ENCODE measurements at places on chromosomes 6 and 20.

DNA sequence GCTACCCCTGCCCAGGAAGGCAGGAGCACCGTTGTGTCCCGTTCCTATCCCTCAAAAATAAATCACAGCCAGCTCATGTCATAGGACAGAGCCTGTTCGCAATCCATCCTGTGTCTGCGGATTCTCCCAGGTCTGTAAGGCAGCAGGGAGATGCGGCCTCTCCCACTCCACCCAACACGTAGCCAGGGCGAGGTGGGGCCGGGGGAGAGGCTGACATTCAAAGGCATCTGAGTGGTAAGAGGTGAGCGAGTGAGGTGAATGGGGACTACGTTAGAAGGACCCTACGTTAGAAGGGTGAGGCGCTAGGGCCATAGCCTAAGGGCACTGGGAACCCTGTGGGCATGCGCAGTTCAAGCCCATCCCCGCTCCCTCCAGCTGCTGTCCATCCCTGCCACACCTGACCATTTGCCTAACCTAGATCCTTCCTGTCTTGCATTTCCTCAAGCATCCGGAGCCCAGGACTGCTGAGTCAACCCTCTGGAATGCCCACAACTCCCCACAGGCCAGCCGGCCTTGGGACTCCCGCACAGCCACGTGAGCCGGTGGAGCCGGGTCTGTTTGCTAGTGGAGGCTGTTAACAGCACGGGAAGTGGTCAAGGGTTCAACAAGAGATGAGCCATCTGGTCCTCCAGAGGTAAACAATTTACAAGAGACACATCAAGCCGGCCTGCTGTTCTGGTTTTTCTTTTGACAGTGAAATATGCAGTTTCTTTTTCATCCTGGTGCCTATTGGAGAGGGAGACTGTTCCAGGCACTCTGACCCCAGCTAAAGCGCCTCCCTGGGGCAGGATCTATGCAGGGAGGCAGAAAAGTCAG, 45.9 kb downstream of the RIPOR3 start:
- no peak for DNase-seq

DNA sequence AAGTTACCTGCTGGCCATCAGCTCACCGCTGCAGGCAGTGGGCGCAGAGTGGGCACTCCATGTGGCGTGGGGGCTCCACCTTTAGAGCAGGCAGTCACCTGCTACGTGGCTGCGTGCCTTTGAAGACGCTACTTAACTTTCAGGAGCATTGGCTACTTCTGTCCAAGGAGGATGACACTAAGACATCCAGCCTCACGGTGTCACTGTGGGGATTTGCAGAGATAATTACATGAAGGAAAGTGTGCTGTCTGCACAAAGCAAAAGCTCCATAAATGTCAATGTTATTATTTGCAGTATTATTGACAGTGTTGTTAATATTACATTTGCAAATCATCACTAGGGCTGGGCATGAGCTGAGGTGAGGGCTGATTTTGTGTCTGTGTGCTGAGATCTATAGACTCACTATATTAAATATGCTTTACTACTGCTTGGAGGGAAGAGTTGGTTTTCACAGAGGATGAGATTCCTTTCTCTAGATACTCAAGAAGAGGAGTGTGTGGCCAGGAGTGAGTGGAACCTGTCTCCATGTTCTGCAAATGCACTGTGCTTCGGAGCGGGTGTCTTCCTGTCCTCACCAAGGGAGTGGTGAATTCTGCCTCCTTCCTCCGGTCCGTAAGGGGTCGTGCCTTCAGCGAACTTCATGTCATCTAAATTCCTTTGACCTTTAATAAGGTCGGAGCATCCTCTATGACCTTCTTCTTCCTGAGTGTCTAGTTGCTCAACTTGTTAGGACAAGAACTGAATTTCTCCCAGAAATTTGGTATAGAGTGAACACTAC, 165.8 kb upstream of the SYNDIG1 start:
- DNase-seq = no peak

GRCh38 chr6:68328156-68328555, 306.9 kb upstream of the ADGRB3 start:
- DNase-seq = no peak

DNA sequence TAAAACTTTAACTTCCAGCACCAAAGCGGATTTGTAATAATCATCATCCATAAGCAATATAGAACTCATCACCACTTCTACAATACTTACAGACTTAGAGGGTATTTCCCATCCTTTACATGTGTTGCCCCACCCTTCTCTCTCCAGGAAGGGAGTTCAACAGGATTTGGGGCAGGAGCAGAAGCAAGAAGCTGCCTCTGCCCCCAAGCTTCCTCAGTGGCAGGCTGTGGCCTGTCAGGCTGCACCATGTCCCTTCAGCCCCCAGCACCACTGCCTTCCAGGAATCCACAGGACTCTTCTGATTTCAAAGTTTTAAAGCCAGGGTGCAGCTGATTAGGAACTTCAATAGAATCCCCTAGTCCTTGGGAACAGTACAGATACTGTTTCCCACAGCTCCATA, 36.7 kb upstream of the MCM9 start:
- no peak for DNase-seq

- DNase-seq = no peak
Observed at GRCh38 chr20:10665027-10665561, 8.7 kb downstream of the JAG1 start.

DNA sequence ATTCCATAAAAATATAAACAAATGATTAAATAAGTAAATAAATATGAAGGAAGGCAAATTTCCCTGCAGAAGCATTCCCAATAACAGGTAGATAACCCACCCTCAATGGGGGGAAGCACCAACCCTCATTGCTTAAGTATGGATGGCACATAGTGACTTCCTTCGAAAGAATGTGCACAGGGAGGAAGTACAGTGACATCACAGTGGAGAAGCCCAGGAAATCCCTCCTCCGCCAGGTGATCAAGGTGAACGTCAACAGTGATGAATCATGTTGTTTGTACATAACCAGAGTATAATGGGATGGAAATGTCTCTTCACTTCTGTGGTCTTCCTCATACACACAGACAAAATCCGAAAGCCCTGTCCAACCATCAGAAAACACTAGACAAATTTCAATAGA, 267.9 kb downstream of the THBS2 start:
- DNase-seq = no peak

- no peak for DNase-seq
Observed at GRCh38 chr20:59044295-59044694, 1.7 kb upstream of the PRELID3B start.

GRCh38 chr20:24064092-24064491, 75.5 kb upstream of the GGTLC1 start:
- DNase-seq = no peak

- DNase-seq = no peak
Observed at GRCh38 chr20:61757678-61758563, 307.8 kb downstream of the TAF4 start.

DNA sequence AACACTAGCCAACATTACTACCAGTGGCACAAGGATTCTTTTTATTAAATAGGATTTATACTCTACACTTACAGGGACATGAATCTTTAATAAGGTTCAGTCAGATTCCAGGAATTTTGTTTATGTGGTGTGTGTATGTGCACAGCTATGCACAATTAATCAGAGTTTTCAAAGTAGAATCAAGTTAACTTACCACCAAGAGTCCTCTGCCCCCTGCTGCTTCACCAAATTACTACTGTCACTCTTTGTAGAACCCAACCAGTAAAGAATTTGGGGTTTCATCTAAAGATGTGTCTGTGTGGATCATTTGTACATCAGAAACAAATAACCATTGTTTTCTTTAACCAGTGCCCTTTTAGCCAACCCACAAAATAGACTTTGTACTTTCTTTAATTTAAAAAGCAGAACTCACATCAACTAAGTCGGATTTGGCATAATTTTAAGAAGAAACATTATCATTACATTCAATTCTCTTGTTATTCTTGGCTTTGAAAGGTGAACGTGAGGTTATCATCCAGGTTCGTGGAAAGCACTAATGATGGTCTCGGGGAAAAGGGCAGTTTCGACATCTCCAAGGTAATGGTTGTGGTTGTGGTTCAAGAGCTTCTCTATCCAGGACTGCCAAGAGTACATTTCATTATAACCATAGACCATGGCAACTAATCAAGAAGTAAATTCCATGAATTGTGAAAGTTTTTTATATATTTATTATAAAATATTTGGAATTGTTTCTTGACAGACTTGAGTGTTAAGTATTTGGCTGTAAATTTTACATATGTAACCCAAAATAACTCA, 514.3 kb upstream of the ID4 start:
- no peak for DNase-seq

DNA sequence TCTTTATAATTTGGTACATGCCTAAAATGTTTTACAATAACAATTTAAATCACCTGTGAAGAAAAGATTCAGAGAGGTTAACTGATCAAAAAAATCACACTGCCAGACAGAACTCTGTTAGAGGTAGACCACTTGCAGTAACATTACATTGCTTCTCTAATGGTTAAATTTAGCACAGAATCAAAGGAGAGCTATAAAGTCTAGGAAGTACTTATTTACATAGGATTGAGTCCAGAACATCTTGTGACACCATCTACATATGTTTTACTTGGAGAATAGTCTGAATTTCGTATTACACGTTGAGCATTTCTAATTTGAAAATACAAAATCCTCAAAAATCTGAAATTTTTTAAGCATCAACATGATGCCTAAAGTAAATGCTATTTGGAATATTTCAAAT, 17.2 kb upstream of the TBC1D20 start:
- no peak for DNase-seq

- DNase-seq = no peak
Observed at GRCh38 chr6:15503346-15503680, 159.5 kb downstream of the DTNBP1 start.

GRCh38 chr6:159100395-159101182, 55.8 kb upstream of the TAGAP start:
- DNase-seq = no peak

DNA sequence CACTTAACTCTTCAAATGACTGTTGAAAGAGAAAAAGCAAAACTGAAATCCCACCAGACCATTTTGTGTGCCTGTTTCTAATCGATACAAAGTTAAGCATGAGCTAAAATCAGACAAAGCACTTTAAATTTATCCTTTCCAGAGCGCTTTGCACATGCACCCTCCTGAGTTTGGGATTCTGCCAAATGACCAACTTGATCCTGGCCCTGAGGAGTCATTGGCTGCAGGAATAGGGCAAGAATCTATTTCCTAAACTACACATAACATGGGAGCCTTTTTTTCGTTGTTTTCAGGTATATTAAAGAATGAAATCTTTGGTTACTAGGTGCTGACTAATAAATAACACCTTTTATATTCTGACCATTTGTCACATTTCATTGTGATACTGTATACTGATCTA, 23.8 kb upstream of the MTHFD1L start:
- DNase-seq = no peak

GRCh38 chr20:3168079-3168828, 5.1 kb downstream of the LZTS3 start:
- DNase-seq = no peak

DNA sequence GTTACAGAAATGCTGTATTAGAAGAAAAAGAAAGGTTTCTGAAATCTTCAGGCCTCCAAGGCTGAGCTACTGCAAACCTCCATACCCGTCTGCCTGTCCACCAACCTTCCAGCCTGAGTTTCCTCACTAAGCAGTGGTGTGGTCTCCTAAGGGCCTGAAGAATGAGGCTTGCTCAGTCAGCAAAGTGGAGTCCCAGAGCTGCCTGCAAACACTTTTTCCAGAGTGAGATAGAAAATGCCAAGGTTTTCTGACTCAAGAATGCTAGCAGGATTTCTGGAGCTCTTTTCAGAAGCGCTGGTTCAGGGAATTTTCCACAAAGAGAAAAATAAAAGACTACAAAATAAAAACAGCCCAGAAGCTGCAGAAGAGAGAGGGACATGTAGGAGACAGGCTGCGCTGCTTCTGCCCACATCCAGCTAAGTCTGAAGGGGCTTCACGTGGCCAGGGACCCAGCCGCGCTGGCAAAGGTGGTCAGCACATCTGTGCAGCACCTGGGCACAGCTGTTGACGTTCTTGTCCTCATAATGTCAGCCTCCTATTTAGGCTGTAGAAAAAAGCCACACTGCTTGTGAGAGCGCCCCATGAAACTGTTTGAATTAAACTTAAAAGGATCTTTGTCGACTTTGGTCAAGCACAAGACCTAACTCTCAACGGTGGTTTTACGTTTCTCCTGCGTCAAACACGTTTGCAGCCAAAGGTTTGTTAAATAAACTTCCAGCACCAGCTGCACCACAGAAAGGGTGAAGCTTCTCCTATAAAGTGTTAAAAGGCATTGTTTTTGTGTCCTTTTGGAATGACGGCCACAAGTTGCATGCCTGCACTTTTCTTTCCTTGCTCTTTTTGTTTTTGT, 209.0 kb downstream of the THBS2 start:
- no peak for DNase-seq

DNA sequence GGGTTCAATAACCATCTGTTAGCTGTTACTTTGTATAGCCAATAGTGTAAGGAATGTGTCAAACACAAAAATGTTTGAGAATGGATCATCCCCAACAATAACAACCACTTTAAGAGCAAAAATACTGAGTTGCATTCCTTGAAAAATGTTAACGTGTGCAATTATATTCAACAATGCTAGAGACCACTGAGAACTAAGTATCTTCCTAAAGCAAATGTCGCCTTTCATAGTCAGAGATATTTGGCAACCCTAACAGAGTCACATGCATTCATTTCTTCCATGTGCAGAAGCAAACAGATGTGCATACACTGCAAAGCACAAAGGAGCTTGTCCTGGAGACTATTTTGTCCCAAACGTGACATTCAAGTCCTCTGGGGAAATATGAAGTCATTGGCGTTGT, 448.6 kb downstream of the GJA1 start:
- DNase-seq = no peak

- DNase-seq = no peak
Observed at GRCh38 chr6:142950291-142950690, 5.3 kb upstream of the HIVEP2 start.

GRCh38 chr20:55934146-55934545, 71.2 kb downstream of the CBLN4 start:
- DNase-seq = no peak

DNA sequence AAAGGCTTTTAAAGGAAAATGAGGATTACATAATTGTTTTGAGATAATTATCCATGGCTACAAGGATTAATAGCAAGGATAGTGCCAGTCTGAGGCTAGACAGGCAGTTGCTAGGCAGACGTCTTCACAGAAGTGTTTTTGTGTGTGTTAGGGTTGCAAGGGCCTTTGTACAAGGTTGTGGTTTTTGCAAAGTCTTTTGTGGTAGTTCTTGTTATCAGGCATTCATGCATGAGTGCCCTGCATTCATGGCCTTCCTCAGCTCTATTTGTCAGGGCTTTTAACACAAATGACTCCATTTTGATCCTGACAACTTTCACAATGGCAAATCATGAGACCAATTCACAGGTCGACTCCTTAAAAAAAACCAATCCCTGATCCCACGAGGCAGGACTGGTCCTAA, 68.1 kb upstream of the TXNDC5 start:
- DNase-seq = no peak

DNA sequence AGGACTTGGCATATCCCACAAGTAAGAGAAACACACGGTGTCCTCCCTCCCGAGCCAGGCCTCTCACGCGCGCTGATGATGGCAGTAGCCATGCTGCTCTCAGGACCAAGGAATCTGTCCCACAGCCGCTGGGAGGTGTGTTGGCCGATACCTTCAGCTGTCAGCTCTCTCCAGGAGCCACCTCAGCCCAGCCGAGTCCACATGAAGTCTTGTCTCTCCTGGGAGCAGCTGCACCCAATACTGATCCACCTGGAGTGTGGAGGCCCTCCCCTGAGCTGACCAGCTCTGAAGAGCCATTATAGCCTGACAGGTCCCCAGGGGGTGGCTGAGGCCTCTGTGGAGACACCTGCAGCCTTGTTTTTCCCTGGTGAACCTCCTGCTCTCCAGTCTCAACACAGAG, 23.8 kb upstream of the NXT1 start:
- DNase-seq = no peak

All from suppressor macrophage treated with lipopolysaccharide for 1 hour (primary cell).